ENCODE measurements at places on chromosomes 6 and 20.
A peak's percentile ranks its signal among the peaks of the same experiment; 100 is the strongest.

GRCh38 chr20:39758876-39759275 lies 796.7 kb downstream of the DHX35 start:
- DNase-seq, result no peak

GRCh38 chr6:125558241-125558843 lies 191.1 kb upstream of the HEY2 start:
- DNase-seq, result no peak

GRCh38 chr20:48844996-48845395 lies 17.2 kb upstream of the PREX1 start:
- DNase-seq, result peak; percentile 36

- no peak for DNase-seq
Measured at GRCh38 chr6:47476781-47477496, 650 bp upstream of the CD2AP start.
